ENCODE measurements at places on chromosomes 7 and 10.

DNA sequence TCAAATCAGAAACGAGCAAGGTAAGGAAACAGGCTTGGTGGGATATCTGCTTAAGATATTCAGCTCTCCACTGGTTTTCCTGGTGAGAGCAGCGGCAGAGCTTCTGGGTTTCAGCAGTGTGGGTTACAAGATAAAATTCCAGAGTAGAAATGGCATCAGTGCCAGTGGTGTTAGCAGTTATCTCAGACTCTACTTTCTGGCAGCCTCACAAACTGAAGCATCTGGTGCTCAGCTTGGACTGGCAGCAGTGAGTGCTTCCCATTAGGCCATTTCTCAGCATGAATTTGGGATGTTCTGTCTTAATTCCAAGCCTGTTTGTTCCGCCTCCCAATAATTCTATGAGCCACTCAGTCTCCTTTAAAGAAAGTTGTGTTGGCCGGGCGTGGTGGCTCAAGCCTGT lies 6.9 kb upstream of the GSTO2 start:
- DNase-seq, result no peak

- DNase-seq, result no peak
Observed at GRCh38 chr7:88357781-88358525, 51.3 kb upstream of the STEAP4 start.

DNA sequence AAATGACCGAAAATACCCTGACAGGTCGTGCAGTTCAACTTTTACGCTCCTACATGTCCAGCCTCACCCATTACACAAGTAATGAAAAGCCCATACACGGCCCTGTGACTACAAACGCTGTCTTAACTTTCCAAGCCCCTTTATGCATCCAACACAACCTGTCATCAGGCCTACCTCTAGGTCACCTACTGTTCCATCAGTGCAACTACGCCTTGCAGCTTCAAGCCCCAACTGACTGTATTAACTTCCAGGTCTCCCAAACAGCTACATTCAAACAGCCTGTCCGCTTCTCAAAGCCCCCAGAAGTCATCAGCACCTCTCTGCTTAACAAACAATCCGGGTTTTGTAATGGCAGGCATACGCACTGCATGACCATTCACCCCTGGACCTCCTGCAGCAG lies 19.2 kb downstream of the ZNF107 start:
- no peak for DNase-seq

- no peak for DNase-seq
Observed at GRCh38 chr10:76649723-76650127, 987.9 kb downstream of the KCNMA1 start.

GRCh38 chr7:106165337-106165736 lies 53.2 kb upstream of the SYPL1 start:
- DNase-seq, result no peak

GRCh38 chr7:83808982-83809381 lies 160.0 kb upstream of the SEMA3E start:
- no peak for DNase-seq

- no peak for DNase-seq
Observed at GRCh38 chr10:60050366-60050765, 144.0 kb upstream of the CCDC6 start.

GRCh38 chr10:191703-192518 lies 56.7 kb downstream of the ZMYND11 start:
- no peak for DNase-seq
